ENCODE measurements at places on chromosomes 2 and 18. TPM values are rescaled to one million over a fixed set of nuclear protein-coding genes. Genes with fewer than 3 reads are reported as not detected.

Gene RND3
- total RNA-seq: 100.0 TPM

Gene CDK15
- not detected for total RNA-seq

Gene AGPS
- total RNA-seq: 39.2 TPM

Gene SLC9A4
- 2.7 TPM for total RNA-seq

Gene PPP1R1C
- 1.4 TPM for total RNA-seq

Gene ZNF396
- total RNA-seq: 0.72 TPM

Gene ATOH8
- not detected for total RNA-seq

Gene FAM117B
- total RNA-seq: 2.7 TPM

Gene NEU2
- not detected for total RNA-seq

Gene DPP4
- 1.3 TPM for total RNA-seq

Gene DSG2
- total RNA-seq: 136 TPM

Gene CCDC74B
- 1.4 TPM for total RNA-seq

Gene CFC1
- not detected for total RNA-seq

Gene GKN1
- total RNA-seq: not detected

Gene SCN2A
- total RNA-seq: 0.21 TPM

Gene PLGLB2
- total RNA-seq: 0.24 TPM

Gene AQP4
- total RNA-seq: 0.72 TPM

Gene TMEFF2
- under 0.01 TPM for total RNA-seq

Gene TMEM198
- total RNA-seq: under 0.01 TPM

Gene LYG2
- not detected for total RNA-seq

Gene GPR39
- total RNA-seq: 7.2 TPM

Gene CYRIA
- 4.3 TPM for total RNA-seq

Gene ASXL3
- total RNA-seq: 0.72 TPM

Gene ASAP2
- 36.9 TPM for total RNA-seq

Gene LRATD1
- total RNA-seq: 16.6 TPM

Gene TRIM43
- total RNA-seq: not detected

Gene CYP27A1
- total RNA-seq: 3.9 TPM

Gene ST8SIA3
- total RNA-seq: not detected

Gene FEV
- not detected for total RNA-seq

Gene PDE11A
- 0.48 TPM for total RNA-seq

Gene CYS1
- 8.4 TPM for total RNA-seq

Gene TEX44
- total RNA-seq: not detected

Gene AGBL5
- 13.6 TPM for total RNA-seq

Gene FABP1
- not detected for total RNA-seq

Gene MYO3B
- 0.85 TPM for total RNA-seq

Gene TUBA4B
- total RNA-seq: not detected

Gene PLB1
- total RNA-seq: 0.64 TPM

Gene SLC35G4
- total RNA-seq: not detected

Gene MAL
- 1.3 TPM for total RNA-seq

Gene CSRNP3
- 0.48 TPM for total RNA-seq

Gene GALNT5
- 27.0 TPM for total RNA-seq

Gene GRP
- not detected for total RNA-seq

Gene TCF7L1
- total RNA-seq: 0.64 TPM

Gene CABYR
- 1.9 TPM for total RNA-seq

Gene TRIM54
- total RNA-seq: 0.24 TPM

Gene SRD5A2
- total RNA-seq: not detected

Gene COL4A4
- total RNA-seq: 1.9 TPM

Gene PARD6G
- total RNA-seq: 20.2 TPM

All from tracheal epithelial cell (primary cell).